ENCODE measurements at places on chromosomes 7 and 10.

DNA sequence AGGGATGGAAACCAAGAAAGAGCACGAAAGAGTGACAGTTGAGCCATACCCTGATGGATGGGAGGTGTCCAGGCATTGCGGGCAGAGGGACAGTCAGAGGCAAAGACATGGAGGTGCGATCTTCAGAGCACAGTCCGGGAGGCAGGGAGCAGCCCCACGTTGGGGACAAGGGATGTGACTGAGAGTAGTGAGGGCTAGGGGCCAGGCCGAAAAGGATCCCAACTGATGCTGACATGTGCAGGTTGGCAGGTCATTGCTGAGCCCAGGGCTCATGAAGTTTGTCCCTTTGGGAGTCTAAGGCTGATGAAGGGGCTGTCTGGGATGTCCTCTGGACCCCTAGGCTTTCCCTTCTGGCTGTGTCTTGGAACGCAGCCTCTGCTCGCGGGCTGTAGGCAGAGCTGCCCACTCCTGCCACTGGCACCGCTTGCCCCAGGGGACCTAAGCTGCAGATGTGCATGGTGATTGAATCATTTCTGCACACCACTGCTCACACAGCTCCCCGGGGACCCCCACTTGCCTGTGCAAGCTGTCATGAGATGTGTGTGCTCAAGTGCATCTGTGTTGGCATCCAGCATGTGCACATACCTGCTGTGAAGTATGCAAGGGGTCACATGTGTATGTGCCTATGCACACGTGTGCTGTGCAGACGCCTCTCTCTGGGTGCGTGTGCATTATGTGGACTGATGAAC lies 125.1 kb downstream of the ZMIZ1 start:
- DNase-seq = no peak

DNA sequence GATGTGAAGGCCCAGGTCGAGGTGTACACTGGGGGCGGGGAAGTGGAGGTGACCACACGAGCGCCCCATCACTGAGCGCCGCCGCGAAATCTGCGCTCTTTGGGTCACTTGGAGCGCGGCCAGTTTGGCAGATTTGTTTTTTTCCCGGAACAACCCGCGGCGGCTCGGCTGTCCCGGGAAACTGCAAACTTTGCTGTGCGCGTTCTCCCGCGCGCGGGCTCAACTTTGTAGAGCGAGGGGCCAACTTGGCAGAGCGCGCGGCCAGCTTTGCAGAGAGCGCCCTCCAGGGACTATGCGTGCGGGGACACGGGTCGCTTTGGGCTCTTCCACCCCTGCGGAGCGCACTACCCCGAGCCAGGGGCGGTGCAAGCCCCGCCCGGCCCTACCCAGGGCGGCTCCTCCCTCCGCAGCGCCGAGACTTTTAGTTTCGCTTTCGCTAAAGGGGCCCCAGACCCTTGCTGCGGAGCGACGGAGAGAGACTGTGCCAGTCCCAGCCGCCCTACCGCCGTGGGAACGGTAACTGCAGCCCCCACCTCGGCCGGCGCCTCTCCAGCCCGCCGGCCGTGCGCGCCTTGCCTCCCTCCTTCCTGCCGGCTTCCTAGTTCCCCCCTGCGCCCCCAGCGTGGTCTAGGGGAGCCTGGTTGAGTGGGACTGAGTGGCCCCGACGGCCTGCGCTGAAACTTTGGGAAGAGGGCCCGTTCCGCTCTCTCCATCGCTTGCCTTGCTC lies at the start of gene CASP7:
Gene CASP7 (plus strand): TSS at position 450 of the 727 bp plus-strand sequence. CDS start 17,582 bp downstream, outside the sequence.
- peak; percentile 12 for DNase-seq

DNA sequence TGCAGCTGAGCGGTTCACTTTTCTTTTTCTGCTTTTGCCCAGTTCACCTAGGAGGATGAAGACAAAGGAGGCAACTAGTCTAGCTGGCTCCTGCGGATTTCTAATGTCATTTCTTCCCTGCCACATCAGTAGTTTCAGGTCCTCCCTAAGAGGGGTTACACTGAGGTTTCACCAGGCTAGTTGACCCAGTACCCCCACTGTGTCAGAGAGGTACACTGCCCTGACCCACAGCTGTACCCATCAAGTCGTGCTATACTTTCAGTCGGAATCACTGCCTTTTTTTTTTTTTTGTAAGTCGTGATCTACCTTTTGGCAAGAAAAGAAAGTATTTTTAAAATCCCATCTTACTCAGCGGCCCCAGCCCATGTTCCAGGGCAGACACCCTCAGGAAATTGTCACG lies 243.5 kb downstream of the CELF2 start:
- DNase-seq = no peak

- DNase-seq = no peak
These were observed 7.0 kb upstream of the MYO1G start for GRCh38 chr7:44985900-44986217.

DNA sequence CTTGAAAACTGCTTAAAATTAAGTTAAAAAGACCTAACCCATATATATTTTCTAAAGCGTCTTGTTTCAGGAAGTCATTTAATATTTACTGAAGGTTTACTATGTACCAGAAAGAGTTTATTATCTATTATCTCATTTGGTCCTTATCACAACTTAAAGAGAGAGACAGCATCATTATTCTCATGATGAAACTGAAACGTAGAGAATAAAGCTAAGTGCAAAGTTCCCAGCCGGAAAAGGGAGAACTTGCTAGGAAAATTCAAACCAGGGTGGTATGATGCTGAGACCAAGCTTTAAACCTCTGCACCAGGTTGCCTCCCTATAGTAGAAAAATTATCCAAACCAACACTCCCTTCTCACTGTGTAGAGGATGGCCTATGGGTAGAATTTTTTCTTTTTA lies 207.7 kb upstream of the BMPER start:
- no peak for DNase-seq

DNA sequence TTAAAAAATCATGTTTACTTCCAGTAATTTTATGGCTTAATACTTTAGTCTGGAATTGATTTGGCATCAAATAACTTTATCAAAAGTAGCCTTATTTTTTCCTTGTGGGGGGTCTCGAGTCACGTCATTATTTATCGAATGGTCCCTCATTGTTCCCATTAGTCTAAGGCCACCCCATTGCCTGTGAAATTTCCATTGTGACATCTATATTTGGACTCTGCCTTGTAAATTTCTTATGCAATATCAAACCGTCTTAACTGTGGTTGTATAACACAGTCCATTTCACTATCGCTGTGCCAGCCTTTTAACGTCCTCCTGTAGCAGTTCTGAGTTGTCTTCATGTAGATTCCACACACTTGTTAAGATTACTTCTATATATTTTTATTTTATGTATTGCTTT lies 103.9 kb upstream of the RET start:
- no peak for DNase-seq

- no peak for DNase-seq
These were observed 98.6 kb downstream of the CREM start for GRCh38 chr10:35225204-35225603.

DNA sequence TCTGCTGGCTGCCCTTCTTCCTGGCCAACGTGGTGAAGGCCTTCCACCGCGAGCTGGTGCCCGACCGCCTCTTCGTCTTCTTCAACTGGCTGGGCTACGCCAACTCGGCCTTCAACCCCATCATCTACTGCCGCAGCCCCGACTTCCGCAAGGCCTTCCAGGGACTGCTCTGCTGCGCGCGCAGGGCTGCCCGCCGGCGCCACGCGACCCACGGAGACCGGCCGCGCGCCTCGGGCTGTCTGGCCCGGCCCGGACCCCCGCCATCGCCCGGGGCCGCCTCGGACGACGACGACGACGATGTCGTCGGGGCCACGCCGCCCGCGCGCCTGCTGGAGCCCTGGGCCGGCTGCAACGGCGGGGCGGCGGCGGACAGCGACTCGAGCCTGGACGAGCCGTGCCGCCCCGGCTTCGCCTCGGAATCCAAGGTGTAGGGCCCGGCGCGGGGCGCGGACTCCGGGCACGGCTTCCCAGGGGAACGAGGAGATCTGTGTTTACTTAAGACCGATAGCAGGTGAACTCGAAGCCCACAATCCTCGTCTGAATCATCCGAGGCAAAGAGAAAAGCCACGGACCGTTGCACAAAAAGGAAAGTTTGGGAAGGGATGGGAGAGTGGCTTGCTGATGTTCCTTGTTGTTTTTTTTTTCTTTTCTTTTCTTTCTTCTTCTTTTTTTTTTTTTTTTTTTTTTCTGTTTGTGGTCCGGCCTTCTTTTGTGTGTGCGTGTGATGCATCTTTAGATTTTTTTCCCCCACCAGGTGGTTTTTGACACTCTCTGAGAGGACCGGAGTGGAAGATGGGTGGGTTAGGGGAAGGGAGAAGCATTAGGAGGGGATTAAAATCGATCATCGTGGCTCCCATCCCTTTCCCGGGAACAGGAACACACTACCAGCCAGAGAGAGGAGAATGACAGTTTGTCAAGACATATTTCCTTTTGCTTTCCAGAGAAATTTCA lies 1.7 kb downstream of the ADRB1 start:
- no peak for DNase-seq

- DNase-seq = no peak
These were observed 142.8 kb downstream of the CYP26A1 start for GRCh38 chr10:93216341-93216985.

DNA sequence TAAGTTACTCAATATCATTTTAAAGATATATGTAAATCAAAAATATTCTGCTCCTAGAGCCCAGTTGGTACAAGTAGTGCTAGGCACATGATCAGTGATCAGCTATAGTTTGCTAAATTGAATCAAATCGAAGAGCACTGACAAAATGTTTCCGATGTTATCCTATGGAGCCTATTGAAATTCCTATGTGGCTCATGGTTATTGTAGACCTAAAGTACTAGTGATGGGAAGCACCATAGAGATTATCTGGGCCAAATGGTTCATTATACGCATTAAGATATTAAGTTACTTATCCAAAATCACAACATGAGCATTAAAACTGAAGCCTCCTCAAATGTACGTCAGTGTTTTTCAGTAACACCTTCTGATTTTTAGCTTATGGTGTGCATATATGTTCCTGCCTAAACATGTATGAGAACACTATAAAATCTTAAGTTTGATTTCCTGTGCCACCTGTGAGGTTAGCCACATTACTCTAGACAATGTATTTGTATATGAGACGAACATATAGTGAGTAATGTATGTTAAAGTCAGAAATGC lies 103.2 kb downstream of the IQUB start:
- DNase-seq = no peak

GRCh38 chr10:89390476-89391225 lies 1.8 kb upstream of the IFIT1 start:
- DNase-seq = no peak

GRCh38 chr7:122136639-122137245 lies 7.3 kb downstream of the AASS start:
- DNase-seq = no peak

DNA sequence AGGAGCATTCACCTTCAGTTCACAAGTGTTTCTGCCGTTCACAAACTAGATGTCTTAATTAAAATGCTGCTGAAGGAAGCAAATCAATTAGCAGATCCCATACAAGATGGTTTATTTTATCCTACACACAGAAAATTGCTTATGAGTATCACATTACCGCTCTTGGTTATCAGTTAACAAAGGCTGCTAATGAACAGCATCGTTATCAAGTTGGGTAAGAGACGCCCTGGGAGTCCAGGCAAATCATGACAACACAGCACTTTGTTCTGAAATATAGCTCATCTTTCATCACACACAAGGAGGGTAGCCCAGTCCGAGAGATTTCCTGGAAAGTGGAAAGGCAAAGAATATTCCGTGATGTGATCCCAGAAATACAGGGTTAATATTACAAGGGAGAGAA lies 20.8 kb upstream of the FAM170B start:
- no peak for DNase-seq

- no peak for DNase-seq
These were observed 166.2 kb upstream of the STEAP1 start for GRCh38 chr7:89988074-89988473.

- DNase-seq = no peak
These were observed 32.5 kb downstream of the MXI1 start for GRCh38 chr10:110239892-110240291.

GRCh38 chr7:80678707-80679106 lies 40.3 kb downstream of the CD36 start:
- no peak for DNase-seq

Measured in NCI-H1930 (cell line).